Activated CD8-positive, alpha-beta T cell treated with anti-CD3 and anti-CD28 coated beads for 36 hours (primary cell): ENCODE measurements at places on chromosomes 3 and 15.

- no peak for DNase-seq
These were observed 178.6 kb upstream of the TRIM42 start for GRCh38 chr3:140499114-140499757.

DNA sequence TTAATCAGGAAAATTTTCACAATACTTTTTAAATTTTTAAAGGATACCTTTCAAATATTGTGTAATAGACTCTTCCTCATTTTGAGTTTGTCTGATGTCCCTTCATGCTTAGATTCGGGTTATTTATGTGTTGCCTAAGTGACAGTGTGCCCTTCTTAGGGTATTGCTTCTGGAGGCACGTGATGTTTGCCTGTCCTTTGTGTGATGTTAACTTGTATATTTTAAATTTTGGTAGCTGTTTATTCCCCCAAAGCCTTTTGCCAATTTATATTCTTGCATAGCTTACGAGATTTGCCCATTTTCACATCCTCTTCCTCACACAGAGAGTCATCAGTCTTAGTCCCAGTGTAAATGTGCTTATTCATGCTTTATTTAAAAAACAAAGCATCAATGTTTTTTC, 433.1 kb downstream of the EPHB1 start:
- no peak for DNase-seq

DNA sequence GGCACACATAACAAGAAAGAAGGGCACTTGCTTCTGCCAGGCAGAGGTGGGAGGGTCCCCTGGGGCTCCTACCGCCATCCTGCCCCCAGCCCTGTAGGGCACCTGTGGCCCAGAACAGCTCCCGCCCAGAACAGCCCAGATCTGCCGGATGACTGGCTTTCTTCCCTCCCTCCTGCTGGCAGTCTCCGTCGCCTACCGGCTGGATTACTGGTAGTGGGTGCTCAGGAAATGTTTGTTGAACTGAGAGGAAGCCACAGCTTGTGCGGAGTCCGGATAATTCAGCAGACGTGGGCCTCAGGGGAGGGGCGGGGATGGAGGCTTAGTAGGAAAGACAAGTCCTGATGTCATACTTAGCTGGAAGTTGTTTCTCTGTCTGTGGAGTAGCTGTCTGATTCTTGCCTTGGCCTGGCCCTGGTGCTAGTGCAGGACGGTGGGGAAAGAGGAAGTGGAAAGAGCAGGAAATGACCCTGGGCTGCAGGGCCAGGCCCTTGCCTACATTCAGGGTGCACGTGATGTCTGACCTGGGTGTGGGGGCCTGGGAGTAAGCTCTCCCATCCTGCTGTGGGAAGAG, 6.7 kb downstream of the CCDC9B start:
- peak; percentile 29 for DNase-seq

DNA sequence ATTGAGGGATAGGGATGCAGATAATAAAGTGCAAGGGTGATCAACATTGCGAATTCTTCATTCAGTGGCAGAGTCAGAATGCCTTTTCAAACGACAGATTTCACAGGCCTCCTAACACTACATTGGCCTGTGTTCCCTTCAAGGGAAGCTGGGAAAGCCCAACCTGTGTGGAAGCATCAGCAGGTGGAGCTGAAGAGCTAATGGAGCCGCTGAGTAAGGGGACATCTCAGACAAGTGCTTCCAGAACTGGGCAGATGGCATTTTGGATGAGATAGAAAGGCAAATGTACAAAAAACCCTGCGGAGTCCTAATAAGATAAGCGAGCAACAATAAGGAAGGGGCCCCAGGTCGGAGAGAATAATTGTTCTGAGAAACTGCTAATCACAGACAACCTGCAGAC, 8.5 kb upstream of the SLC24A5 start:
- DNase-seq = peak; percentile 8

GRCh38 chr3:114746502-114746901, 400.6 kb downstream of the ZBTB20 start:
- no peak for DNase-seq
